ENCODE measurements at places on chromosomes 11 and 22.

DNA sequence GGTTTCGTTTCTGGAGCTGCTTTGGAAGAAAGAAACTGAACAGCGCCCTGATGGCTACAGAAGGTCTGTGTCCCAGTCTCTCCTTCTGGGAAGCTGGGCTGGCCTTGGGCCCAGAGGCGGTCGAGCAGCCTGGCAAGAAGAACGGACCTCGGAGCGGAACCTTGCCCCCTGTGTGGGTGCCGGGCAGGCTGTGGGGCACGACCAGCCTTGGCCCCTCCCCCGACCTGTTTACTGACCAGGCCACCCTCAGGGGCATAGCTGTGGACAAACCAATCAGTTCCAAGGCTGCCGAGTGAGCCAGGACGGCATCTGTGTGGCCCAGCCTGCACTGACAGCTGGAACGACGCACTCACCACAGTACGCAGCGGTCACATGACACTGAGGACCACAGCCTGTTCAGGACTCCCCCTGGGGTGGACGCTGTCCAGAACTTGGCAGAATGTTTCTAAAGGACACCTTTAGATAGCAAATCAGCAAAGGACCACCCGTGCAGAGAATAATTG, 7.2 kb downstream of the PIM3 start:
- peak; percentile 77 for DNase-seq

GRCh38 chr11:6219359-6219758, 14.0 kb downstream of the C11orf42 start:
- no peak for DNase-seq

DNA sequence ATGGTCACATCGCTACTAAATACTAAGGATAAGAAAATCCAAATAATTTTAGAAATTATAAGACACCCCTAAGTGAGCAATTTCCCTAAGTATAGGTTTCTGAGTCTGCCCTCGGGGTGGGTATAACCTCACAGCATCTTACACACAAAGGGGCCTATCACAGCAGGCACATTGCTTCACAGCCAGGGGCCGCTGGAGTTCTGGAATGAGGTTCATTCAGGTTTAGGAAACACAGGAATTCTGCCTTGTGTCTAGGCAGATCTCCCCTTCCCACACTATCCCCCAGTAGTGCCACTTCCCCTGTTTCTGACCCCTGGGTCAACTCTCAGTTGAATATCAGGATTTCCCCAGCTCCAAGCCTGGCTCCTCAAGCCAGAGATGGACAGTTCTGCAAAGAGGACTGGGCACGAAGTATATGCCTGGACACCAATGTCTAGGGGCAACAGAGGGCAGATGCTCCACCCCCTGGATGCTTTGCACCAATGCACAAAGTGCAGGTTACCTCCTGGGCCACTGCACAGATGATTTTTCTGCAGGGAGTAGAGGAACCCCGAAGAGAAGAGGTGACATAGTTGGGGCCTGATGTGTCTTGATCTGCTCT, 11.4 kb downstream of the TUBA8 start:
- no peak for DNase-seq

DNA sequence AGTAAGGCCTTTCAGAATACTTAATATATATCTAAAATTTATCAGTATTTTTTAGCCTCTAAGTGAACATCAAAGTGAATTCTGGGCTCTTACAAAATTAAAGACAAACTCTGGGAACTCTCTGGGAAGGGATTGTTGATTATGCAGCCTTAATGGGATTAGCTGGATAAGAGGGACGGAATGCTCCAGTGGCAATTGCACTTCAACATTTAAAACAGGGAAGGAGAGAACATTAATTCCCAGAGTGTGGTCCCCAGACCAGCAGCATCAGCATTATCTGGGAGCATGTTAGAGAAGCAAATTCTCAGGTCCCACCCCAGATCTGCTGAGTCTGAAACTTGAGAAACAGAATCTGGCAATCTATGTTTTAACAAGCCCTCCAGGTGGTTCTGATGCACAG, 46.5 kb downstream of the POLD3 start:
- no peak for DNase-seq

- DNase-seq = no peak
Observed at GRCh38 chr11:44424841-44425240, 114.9 kb upstream of the ALX4 start.

Data from aorta (tissue), 5 donors.